ENCODE measurements at places on chromosomes 2 and 18. TPM values are rescaled to one million over a fixed set of nuclear protein-coding genes. Genes with fewer than 3 reads are reported as not detected.

The KIF1A gene
- total RNA-seq: 123 TPM

The PRKAG3 gene
- total RNA-seq: 0.49 TPM

The CHMP1B gene
- total RNA-seq: 27.1 TPM

The COL3A1 gene
- 191 TPM for total RNA-seq

The SIX3 gene
- total RNA-seq: not detected

The LRRC30 gene
- not detected for total RNA-seq

The GPR148 gene
- not detected for total RNA-seq

The HTR2B gene
- total RNA-seq: 1.2 TPM

The PLCL1 gene
- total RNA-seq: 6.7 TPM

The PPP3R1 gene
- total RNA-seq: 64.0 TPM

The NPHP1 gene
- total RNA-seq: 8.3 TPM

The KCNE4 gene
- 7.3 TPM for total RNA-seq

The UGT1A6 gene
- total RNA-seq: not detected

The FECH gene
- total RNA-seq: 47.0 TPM

The CYP1B1 gene
- total RNA-seq: 237 TPM

The ATOH8 gene
- total RNA-seq: 57.2 TPM

The RASGRP3 gene
- total RNA-seq: 16.0 TPM

The INSIG2 gene
- 23.2 TPM for total RNA-seq

The KYNU gene
- 6.0 TPM for total RNA-seq

The HRH4 gene
- 0.36 TPM for total RNA-seq

The EGR4 gene
- total RNA-seq: not detected

The MARCO gene
- total RNA-seq: 22.0 TPM

The SGPP2 gene
- 0.53 TPM for total RNA-seq

The RGPD4 gene
- total RNA-seq: 0.40 TPM

The SLC19A3 gene
- total RNA-seq: 7.1 TPM

The CTAGE1 gene
- total RNA-seq: not detected

The SLC14A1 gene
- total RNA-seq: 5.5 TPM

The STPG4 gene
- 0.89 TPM for total RNA-seq

The GALNT14 gene
- total RNA-seq: 1.2 TPM

The TUBB8B gene
- not detected for total RNA-seq

The MSH6 gene
- total RNA-seq: 50.3 TPM

The DYSF gene
- total RNA-seq: 21.8 TPM

The COPS9 gene
- total RNA-seq: 124 TPM

The PRKCE gene
- 30.5 TPM for total RNA-seq

The SYT4 gene
- not detected for total RNA-seq

The OTOS gene
- total RNA-seq: not detected

The CROCC2 gene
- 0.18 TPM for total RNA-seq

The CLEC4F gene
- 1.7 TPM for total RNA-seq

The MGAT5 gene
- total RNA-seq: 49.6 TPM

The TFCP2L1 gene
- 0.27 TPM for total RNA-seq

The SPATA3 gene
- total RNA-seq: not detected

The L3MBTL4 gene
- 8.7 TPM for total RNA-seq

The CFAP53 gene
- 0.98 TPM for total RNA-seq

The CHRNG gene
- not detected for total RNA-seq

The INO80D gene
- 36.3 TPM for total RNA-seq

The ASXL3 gene
- total RNA-seq: 13.1 TPM

The GALNT3 gene
- total RNA-seq: 2.5 TPM

The FRZB gene
- 17.1 TPM for total RNA-seq

The CYS1 gene
- 9.3 TPM for total RNA-seq

The IL1RL1 gene
- total RNA-seq: 3.8 TPM

The FBXO36 gene
- total RNA-seq: 3.2 TPM

The LMAN2L gene
- total RNA-seq: 19.3 TPM

The ZNG1B gene
- 34.9 TPM for total RNA-seq

The GPR55 gene
- total RNA-seq: 0.18 TPM

The MC5R gene
- not detected for total RNA-seq

The PPM1G gene
- total RNA-seq: 37.8 TPM
